Eye (tissue), 1 donor: ENCODE measurements at places on chromosomes 1 and 21.

DNA sequence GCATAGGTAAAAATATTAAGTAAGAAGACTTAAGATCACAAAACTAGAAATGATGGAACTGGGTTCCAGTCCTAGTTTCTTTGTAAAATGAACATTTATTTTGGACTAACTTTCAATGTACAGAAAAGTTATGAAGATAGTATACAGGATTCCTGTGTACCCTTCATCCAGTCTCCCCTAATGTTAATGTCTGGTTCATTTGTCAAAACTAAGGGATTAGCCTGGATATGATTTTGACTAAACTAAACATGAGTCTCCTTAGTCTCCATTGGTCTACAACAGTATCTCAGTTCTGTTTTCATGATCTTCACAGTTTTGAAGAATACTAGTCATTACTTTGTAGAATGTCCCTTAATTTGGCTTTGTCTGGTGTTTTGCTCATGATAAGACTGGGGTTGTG lies 54.5 kb downstream of the UBE4B start:
- DNase-seq, result no peak

GRCh38 chr1:46445773-46446256 lies 43.8 kb upstream of the DMBX1 start:
- no peak for DNase-seq

DNA sequence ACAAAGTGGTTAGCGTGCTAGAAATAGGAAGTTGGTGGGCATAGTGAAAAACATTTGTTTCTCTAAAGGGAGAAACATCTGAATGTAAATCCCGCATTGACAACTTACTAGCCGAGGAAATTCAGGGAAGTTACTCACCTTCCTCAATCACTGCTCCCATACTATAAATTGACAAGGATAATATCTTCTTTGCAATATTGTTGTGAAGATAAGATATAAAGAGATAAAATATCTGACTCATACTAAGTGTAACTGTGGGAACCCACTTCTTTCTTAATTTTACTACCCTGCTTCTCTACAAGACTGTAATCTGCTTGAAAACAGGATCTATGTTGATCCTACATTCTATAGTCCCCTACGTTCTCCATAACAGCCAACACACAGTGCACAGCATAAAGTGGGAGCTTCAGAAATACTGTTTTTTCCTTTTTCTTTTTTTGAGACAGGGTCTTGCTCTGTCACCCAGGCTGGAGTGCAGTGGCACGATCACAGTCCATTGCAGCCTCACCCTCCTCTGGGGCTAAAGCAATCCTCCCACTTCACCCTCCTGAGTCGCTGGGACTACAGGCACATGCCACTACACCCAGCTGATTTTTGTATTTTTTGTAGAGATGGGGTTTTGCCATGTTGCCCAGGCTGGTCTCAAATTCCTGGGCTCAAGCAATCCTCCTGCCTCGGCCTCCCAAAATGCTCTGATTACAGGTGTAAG lies 57.4 kb upstream of the C1orf21 start:
- no peak for DNase-seq

DNA sequence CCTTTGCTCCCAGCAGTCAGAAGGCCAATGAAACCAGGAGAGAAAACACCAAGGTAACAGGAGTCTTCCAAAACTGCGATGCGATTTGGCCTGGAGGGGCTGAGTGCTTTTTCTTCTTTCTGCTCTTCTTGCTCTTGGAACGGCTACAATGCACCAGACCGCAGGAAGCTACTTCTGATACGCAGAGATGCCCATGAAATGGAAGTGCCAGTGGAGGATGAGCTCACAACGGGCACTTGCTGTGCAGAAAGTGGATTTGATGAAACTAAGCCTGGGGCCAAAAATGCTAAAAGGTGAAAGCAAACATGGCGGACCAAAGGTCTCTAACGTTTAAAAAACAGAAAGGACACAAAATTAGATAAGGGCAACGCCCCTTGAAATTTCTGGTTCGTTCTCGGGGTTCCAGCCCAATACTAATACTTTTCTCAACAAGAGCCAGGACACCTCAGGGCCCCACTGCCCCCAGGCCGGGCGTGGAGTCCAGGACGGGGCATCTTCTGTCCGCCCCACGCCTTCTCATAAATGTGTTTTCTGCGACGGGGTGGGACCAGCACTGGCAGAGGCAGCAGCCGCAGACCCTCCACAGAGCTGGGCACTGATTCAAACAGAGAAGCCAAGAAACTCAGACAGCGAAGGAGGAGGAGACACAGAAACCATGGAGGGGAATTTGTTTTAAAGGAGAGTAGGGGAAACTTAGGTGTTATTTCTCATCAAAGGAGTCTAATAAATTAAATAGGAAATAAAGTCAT lies 101.3 kb downstream of the CRYAA start:
- no peak for DNase-seq

GRCh38 chr1:200900877-200901276 lies 6.2 kb downstream of the INAVA start:
- no peak for DNase-seq

DNA sequence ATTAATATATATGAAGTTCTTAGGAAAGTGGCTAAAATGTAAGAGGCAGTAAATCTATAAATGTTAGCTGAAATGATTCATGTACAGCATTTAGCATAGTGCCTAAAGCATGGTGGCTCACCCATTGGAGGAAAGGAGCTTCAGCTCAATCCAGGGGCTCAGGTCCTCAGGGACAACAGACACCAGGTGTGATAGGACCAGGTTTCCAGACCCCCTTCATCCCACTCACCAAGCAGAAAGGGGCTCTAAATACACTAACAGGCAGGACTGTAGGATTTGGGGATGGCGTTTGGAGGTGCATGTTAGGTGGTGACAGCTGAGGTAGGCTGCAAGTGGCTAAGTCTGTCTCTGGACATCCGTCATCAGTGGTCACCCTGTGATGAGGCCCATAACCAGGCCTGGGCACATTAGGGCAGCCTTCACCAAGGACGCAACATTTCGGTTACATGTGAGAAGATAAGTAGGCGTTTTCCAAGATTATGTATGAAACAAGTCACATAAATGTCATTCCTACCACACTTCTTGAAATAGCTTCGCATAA lies 233.1 kb downstream of the C1orf94 start:
- DNase-seq, result no peak

DNA sequence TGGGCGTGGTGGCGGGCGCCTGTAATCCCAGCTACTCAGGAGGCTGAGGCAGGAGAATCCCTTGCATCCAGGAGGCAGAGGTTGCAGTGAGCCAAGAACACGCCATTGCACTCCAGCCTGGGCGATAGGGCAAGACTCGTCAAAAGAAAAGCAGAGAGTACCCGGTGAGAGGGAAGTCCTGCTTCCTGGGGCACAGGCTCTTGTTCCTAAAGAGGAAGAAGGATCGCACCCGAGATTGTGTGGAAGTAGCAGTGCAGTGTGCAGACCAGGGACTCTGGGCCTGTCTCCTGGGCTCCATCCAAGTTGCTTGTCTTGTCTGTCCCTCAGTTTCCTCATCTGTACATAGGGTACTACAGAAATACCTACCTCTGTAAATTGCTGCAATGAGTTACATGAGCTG lies 29.6 kb downstream of the NBPF3 start:
- no peak for DNase-seq

GRCh38 chr1:159214149-159214760 lies 9.6 kb downstream of the ACKR1 start:
- DNase-seq, result peak; percentile 75

- DNase-seq, result no peak
These were observed 35.3 kb upstream of the TTC4 start for GRCh38 chr1:54680387-54680786.

GRCh38 chr1:15152318-15153183 lies 996 bp upstream of the TMEM51 start:
- peak; percentile 96 for DNase-seq

DNA sequence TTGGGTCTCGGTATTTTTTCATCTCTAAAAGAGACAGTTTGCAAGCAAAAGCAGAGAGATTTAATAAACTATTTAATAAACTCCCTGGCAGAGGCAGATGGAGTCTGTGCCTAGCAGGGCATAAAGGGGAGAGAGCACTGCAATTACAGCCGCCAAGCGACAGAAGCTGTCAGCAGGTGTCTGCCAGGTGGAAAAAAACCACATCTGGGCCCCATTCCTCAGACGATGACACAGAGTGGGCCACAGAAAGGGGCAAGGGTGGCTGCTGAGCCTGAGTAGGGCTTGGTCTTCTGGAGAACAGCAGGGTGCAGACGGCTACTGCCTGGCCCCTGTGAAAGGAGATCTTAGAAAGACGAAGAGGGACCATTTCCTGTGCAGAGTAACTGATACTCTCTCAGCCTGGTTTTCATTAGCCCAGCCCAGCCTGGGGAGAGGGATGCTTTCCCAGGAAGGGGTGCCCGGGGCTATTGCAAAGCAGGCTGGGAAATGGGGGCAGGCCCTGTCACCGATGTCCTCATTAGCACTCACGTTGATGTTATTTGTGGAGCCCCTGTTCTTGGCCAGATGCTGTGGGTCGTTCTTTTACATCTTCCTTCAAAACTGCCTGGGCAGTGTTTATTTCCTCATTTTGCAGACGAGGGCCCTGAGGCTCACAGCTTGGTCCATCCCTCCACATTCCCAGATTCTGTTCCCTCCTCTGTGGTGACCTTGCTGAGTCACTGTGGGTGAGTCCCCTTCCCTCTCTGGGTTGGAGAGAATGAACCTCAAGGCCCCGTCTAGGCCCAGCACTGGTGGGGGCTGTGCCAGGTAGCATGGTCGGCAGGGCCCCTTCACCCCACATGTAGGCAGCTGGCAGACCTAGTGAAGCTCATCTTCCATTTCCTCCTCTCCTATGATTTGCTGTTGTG lies 472.7 kb downstream of the PTPRU start:
- DNase-seq, result peak; percentile 70

DNA sequence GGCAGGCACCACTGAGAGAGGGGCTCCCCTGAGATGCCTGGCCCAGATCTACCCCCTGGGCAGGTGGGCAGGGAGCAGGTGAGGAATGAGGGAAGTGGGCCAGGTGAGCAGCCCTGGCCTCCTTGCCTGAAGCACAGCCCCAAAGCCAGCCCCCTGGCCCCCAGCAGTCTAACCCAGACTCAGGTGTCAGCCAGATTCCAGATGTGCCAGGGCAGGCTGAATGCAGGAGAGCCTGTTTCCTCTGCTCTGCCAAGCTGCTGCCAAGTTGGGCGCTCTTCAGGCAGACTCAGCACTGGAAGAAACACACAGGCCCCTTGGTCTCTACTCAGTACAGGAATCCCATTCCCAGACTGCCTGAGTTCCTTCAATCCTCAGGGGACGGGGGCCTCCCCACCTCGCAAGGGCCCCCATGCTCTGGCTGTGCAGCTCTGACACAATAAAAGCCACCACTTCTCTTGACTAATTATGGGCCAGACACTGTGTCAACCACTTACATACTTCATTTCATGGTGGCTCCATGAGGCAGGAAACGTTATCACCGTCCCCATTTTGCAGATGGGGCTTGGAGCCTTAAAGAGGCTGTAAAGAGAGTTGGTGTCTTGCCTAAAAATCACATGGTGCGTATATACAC lies 20.4 kb downstream of the ARHGEF19 start:
- DNase-seq, result no peak

GRCh38 chr1:11825131-11825530 lies 19.1 kb downstream of the CLCN6 start:
- no peak for DNase-seq

GRCh38 chr21:45294509-45295291 lies 7.0 kb upstream of the POFUT2 start:
- peak; percentile 90 for DNase-seq

GRCh38 chr1:204523605-204524215 lies 7.5 kb downstream of the MDM4 start:
- DNase-seq, result no peak

DNA sequence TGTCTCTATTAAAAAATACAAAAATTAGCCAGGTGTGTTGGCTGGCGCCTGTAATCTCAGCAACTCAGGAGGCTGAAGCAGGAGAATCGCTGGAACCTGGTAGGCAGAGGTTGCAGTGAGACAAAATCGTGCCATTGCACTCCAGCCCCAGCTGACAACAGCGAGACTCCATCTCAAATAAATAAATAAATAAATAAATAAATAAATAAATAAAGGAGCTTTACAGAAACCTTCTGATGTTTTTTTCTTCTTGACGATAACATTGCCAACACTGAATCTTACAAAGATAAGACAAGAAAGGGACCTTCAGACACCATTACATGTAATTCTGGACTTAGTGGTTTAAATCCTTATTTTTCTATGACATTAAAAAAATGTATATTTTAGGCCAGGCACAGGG lies 47.8 kb upstream of the LGALS8 start:
- DNase-seq, result no peak

DNA sequence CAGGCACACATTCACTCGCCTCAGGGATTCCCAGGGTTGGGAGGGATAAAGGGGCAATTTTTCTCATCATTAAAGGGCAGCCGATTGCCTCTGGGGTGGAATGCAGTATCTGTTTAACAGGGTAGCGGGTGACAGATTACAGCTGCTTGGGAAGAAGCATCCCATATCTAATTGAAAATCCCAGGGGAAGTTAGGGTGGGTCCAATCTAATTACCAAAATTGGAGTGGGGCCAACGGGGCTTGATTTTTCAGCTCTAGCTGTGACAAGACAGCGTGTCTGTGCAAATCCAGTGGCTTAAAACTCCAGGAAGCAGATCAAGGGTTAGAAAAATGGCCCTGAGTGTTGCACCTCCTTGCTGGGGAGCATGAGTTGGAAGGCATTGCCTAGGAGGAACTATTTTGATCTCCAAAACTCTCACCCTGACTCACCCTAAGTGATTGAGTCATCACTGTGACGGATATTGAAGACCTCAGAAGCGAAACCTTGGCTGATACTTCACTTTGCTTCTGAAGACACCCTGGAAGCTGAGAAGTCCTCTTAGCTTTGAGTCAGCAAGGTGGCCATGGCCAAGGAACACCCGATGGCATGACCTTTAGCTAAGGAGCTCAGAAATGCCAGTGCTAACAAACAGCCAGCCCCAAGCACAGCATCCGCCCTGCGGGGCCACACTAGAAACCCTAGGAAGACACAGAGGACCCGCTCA lies 46.0 kb downstream of the GRHL3 start:
- DNase-seq, result peak; percentile 56

- DNase-seq, result no peak
These were observed 66.6 kb upstream of the DYNLT5 start for GRCh38 chr1:66685670-66686069.

GRCh38 chr1:93000291-93000690 lies 39.0 kb upstream of the DIPK1A start:
- peak; percentile 24 for DNase-seq

DNA sequence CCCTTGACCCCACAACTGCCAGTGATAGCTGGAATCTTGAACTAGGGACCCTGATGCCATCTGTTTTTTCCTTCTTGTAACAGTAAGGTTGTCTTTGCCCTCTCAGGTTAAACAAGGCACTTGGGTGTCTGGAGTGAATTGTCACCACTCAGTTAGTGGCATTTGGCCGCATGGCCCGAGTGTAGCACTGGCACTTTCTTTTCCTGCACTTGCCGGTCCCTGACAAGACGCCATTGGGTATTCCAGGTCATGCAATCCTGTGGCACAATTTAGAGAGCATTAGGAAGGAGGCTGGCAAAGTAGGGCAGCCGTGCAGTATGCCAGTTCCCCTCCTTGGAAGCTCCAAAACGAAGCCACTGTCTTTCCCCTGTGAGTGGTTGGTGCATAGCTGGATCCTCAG lies 70.8 kb downstream of the MRPS6 start:
- DNase-seq, result no peak

DNA sequence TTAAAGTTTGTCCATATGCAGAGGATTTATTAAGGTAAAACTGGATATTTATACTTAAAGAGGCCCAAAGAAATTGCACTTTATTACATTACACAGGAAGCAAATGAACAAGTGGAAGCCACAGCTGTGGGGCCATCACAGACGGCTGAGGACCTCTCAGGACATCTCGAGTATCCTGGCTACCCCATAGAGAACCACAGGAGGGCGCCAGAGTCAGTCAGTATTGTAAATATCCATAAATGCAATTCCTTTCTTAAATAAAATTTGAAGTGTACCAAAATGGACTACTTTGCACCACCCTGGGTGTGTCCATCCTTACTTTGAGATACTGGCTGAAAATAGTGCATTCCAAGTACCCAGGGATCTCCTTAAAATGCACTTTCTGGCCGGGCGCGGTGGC lies 257.2 kb downstream of the MRPL39 start:
- no peak for DNase-seq
